ENCODE measurements at places on chromosomes 12 and 14.

- DNase-seq = no peak
These were observed 233.8 kb downstream of the FBXL14 start for GRCh38 chr12:1360441-1361210.

- no peak for DNase-seq
These were observed 14.5 kb downstream of the CCDC198 start for GRCh38 chr14:57479197-57479596.

DNA sequence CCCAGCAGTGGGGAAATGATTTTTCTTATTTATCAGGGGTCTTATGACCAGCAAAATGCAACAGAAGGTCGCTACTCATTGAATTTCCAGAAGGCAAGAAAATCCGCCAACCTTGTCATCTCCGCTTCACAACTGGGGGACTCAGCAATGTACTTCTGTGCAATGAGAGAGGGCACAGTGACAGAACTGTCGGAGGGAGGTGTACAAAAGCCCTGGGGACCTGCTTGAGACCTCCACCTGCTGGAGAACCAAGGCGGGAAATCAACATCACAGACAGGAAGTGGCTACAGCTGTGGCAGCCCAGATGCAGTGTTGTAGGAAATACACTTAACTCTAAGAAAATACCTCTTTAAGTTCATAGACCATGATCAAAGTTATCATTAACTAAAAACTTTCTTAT, 250.9 kb upstream of the OR4E1 start:
- peak; percentile 74 for DNase-seq

GRCh38 chr14:73977896-73978295, 27.8 kb downstream of the COQ6 start:
- no peak for DNase-seq

- no peak for DNase-seq
These were observed 12.6 kb upstream of the OAS1 start for GRCh38 chr12:112894128-112894527.

- peak; percentile 19 for DNase-seq
These were observed 5.5 kb downstream of the CEP170B start for GRCh38 chr14:104870368-104871144.

DNA sequence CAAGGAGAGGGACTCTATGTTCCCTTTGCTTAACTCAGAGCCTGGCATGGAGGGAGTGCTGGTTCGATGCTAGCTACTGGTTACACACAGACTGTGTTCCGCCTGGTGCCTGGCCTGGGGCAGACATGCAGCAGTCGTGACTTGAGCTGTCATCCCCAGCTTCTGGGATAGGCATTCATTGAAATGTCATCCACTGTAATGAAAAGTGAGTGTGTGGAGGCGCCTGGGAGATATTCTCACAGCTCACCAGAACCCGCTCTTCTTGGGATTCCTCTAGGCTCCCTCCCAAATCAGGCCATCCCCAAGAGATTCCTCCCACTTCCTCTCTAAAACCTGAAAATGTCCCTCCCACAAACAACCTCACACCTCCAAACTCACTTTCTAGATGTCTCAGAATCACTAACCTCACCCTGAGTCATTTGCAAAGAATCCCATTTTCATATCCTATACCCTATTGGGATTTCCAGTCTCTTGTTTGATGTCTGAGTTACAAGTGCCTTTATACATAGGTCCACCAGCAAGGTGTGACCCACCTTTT, 82.8 kb downstream of the CRACR2A start:
- DNase-seq = no peak

DNA sequence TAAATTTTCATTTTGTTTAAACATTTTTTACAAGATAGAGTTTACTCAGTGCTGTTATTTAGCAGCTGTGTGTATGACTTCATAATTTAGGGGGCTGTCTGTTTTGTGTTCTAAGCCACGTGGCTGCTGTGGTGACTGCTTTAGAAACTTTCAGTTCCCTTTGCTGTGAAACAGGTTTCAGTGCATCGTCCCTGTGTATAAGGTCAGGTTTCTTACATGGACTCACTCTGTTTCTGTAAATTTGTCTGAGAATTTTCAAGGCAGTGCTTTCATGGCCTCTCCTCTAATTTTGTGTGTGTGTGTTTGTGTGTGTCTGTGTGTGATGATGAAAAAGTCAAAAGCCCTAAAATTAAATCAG, 32.4 kb downstream of the BICD1 start:
- DNase-seq = peak; percentile 45

DNA sequence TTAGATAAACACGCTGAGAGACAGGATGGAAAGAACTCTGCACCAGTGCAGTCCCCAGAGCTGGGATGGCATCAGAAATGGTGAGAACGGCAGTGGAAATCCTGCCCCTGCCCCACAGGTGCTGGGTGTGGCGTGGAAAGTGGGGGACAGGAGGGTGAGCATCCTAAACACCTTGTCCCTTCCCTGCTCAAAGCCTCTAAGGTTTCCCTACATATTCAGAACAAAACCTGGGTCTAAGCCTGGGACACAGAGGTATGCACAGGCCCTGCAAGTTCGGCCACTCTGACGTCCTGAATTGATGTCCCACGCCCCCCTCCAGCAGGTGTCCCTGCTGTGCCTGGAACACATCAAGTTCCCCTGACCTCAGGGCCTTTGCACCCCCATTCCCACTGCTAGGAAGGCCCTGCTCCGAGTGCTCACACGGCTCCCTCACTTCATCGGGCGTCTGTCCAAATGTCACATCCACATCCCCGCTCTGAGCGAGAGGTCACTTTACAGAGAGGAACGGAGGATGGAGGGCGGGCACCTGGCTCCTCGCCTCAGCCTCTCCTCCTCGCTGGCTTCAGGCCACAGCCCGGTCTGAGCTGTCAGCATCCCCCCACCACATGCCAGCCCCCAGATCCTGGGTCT, 38.5 kb upstream of the SFSWAP start:
- no peak for DNase-seq

DNA sequence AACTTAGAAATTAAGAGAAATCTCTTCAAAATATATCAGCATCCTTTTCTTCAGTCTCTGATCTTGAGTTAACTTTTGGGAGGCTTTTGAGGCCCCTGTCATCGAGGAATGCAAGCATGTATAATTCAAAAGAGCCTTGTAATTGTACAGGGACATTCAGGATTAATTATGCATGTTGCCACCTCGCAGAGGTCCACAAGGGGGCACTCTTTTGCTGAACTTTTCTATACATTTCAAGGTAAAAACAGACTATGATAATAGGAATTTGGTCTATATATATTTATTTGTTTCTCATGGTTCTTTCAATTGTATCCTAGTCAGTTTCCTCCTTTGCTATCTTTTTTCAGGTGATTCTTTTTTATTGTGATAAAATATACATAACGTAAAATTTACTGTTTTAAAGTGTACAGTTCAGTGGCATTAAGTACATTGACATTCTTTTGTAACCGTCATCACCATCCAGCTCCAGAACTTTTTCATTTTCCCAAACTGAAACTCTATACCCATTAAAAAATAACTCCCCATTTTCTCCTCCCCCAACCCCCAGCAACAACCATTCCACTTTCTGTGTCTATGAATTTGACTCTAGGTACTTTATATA, 47.0 kb upstream of the SLC2A13 start:
- DNase-seq = peak; percentile 19

All from stimulated activated naive CD4-positive, alpha-beta T cell (primary cell).